GM12878 (cell line): ENCODE measurements at places on chromosomes 2 and 18. TPM values are rescaled to one million over a fixed set of nuclear protein-coding genes. Genes with fewer than 3 reads are reported as not detected.

- DNase-seq = no peak
These were observed 21.0 kb upstream of the SANBR start for GRCh38 chr2:61044636-61045035.

- no peak for DNase-seq
These were observed 16.9 kb downstream of the TGIF1 start for GRCh38 chr18:3466872-3467271.

DNA sequence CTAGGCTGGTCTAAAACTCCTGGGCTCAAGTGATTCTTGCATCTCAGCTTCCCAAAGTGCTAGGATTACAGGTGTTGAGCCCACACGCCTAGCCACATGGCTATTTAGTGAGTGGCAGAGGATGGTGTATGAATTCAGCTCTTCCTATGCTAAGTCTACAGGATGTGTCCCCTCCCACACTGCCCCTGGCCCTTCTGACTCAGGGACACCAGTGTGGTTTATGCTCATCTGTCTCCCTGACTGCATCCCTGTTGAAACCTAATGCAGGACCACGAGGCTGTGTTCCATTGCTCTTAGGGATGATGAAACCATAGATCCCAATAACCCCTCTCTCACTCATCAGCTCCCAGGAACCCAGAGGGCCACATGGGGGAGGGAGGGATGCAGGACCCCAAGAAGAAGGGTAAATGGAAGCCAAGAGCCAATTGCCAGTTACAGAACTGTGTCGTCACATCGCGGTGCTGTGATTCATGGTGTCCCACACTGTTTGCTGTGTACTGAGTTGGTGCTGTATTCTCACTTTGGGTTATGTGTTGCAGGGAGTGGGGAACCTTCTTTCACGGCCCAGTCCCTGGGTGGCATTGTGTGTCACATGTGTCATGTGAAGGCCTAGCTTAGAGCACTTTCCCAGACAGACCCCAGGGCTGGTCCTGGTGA lies 102.9 kb upstream of the HAAO start:
- DNase-seq = no peak

GRCh38 chr2:85145116-85145820 lies 12.1 kb downstream of the TCF7L1 start:
- DNase-seq = no peak

DNA sequence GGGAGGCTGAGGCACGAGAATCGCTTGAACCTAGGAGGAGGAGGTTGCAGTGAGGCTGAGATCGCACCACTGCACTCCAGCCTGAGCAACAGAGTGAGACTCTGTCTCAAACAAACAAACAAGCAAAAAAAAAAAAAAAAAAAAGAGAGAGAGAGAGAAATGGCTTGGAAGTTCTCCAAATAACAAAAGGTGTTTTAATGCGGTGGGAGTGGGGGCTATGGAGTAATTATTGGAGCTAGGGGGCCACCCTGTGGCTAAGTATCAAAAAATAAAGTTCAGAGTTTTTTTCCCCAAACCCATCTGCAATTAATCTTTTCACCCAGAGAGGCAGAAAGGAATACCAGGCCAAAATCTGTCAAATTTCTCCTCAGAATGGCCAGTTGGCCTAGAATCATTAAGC lies 23.0 kb upstream of the CEP68 start:
- no peak for DNase-seq

DNA sequence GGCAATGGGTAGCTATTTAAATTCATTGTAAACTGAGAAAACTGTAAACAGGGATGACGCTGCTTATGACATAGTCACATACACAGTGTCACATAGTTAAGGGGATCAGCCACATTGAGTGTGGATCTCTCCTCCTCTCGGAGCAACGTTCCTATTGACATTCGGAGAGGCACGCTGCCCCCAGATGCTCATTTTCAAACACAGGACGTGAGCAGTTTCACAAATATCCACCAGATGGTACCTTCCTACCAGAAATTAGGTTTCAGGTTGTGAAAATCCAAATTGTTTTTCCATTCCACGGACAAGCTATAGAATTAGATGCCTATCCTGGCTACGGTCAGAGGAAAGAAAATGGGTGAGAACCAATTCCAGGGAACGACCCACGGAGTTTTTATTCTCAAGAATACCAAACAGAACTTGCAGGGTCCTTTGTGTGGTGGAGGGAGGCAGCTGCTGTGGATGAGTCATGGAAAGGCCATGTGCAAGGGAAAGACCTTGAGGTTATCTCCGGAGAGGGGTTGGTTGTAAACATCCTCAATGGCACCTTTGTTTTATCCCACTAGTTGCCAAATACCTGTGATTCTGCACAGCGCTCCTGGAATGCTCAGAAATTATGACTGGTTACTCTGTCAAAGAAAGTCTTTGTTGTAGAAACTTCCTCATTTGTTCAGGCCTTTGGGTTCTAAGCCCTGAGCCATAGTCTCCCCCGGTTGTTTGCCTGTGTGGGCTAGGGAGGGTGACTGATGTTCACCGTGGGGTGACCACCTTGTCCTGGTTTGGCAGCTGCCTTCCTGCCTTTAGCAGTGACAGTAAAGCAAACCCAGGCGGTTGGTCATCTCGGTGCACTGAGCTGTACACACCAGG lies 88.0 kb downstream of the ACTR3 start:
- DNase-seq = no peak

- no peak for DNase-seq
These were observed 1.1 kb upstream of the CERS6 start for GRCh38 chr2:168454737-168455644.

DNA sequence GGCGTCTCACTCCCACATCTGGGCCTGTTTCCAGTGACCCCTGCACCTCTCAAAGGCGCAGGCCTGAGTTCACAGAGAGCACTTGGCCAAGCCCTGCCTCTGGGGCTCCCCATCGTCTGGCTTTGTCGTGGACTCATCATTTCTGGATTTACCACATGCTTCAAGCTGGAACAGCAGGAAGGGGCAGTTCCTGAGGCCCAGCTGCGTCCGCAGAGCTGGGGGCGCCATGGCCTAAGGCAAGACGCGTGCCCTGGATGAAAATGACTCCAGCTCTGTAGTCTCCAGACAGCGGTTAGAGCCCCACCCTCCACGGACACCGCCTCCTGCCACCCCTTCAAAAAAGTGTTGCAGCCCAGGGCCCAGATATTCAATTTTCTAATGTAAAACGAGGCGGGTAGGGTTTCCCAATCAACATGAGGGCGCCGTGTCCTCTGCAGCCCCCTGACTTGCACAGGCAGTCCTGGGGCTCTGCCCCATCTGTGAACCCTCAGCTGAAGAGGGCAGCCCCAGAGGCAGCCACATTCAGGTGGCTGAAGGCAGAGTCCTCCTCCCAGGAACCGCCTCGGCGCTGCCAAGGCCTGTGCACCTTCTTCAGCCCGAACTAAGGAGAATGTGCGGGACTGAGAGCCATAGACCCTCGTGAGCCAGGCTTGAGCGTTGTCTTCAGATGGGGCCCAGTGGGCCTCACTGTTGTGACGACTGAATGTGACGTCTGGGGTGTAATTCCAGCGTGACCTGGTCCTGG lies 85.5 kb downstream of the NFATC1 start:
- DNase-seq = no peak

- no peak for DNase-seq
These were observed 524 bp upstream of the FEV start for GRCh38 chr2:218985325-218986091.

GRCh38 chr2:7508296-7508943 lies 591.2 kb downstream of the RNF144A start:
- no peak for DNase-seq

BMP10 gene
- total RNA-seq = not detected in 2 replicates

SOWAHC gene
- 2.0 and 2.6 TPM in 2 replicates for total RNA-seq

PRSS56 gene
- not detected in 2 replicates for total RNA-seq
